ENCODE measurements at places on chromosomes 12 and 14. TPM values are rescaled to one million over a fixed set of nuclear protein-coding genes. Genes with fewer than 3 reads are reported as not detected.

GRCh38 chr12:96698521-96698920 lies 208.5 kb upstream of the NEDD1 start:
- no peak for DNase-seq

DNA sequence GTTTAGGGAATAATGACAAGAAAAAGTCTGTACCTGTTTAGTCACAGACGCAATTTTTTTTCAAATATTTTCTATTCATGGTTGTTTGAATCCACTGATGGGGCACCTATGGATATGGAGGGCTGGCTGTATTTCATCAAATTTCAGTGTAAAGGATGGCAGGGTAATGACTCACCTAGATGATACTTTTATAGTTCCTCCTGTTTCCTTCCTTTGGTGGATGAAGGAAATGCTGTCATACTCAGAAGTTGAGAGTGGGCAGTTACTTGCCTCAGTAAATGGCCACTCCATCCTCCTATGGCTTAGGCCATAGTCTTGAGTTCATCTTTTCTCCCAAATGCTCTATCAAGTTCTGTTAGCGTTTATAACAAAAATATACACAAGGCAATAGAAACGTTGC lies 18.9 kb upstream of the C12orf71 start:
- DNase-seq: no peak

MYH6 gene
- not detected for total RNA-seq

MYF6 gene
- total RNA-seq: not detected

GRCh38 chr12:40693207-40693821 lies 1.1 kb downstream of the CNTN1 start:
- peak; percentile 33 for DNase-seq

- DNase-seq: no peak
Measured at GRCh38 chr12:89117448-89118034, 234.8 kb downstream of the DUSP6 start.

MANSC4 gene
- total RNA-seq: 3.9 TPM

DNA sequence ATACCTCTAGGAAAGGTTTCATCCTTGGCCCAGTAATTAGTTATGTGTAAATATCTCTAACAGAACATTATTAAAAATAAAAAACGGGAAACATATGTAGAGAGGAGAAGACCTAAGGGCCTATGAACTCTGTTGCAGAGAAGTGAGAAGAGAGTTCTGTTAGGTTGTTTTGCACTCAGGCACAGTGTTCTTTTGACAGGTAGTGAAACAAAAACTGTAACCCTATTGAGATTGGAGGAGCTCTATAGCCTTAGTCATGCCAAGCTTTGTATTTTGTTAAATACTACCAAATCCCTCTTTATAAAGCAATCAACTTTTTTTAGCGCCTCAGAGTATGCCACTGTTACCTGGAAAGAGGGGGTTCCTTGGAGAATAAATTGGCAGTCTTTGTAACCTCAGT lies 77.6 kb downstream of the CNTN1 start:
- DNase-seq: no peak

DNA sequence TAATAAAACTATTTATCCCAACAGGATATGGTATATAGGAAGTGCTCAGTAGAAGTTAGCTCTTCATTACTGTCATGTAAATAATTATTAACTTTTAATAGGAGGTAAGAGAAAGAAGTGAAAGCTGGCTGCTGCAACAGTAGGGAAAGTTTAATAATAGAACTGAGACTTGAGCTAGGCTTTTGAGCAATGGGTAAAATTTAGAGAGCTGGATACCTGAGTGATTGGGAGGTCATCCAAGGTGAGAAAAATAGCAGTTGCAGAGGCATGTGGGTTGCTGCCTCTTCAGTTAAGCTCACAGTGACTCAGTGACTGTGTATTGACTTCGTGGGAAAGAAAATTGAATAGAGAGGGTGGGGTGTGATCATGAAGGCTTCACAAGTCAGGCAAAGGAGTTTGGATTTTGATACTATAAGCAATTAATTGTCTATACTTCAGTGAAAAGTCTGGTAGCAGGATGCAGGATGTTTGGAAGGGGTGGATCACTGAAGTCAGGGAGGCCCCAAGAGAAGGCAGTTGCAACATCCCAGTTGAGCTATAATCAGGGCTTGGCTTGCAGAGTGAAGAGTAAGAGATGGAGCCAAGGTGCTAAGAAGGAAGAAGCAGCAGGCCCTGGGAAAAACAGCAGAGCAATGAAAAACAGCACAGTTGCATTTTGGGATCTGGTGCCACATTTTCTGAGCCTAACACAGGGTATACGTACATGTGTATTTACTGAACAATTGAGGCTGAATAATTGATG lies 172.0 kb upstream of the FRMD6 start:
- peak; percentile 78 for DNase-seq

GRCh38 chr12:129966146-129966995 lies 62.5 kb upstream of the TMEM132D start:
- peak; percentile 82 for DNase-seq

SLC17A8 gene
- 1.7 TPM for total RNA-seq

- DNase-seq: no peak
Measured at GRCh38 chr12:3206536-3207072, 129.4 kb downstream of the TSPAN9 start.

DNA sequence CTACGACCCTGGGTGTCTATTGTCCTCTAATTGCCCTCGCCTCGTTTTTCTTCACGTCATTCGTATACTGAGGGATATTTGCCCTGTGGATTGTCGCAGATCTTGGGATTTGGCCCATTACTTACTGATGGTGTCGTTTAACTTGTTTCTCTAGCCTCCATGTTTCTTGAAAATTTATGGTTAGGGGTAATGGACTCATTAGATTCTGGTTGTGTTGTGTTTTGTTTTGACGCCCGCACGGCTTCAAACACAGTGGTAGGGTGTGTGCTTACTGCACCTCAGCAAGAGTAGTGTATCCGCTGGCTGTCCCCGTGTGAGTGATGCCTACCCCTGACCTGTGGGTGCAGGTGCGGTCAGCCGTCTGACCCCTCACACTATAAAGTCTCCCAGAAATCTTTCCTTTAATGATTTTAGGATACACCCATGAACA lies 874 bp upstream of the RNU6-8 start:
- DNase-seq: peak; percentile 44

- no peak for DNase-seq
Measured at GRCh38 chr12:118850244-118850825, 131.0 kb upstream of the SRRM4 start.

DNA sequence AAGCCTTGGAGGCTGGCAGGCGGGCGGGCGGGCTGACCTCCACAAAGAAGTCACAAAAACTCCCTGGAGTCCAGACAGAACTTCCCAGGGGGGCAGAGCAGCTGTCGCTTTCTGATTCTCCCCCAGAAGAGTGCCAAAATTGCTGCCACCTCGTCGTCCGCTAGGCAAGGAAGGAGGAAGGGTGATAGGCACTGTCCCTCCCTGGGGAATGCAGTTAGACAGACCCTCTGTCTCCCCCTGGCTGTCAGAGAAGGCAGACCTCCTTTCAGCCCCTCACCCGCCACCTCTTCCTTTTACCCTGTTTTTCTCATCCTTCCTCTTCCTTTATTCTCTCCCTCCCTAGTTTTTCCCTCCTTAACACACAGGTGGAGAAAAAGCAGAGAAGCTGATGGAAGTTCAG lies 18.7 kb downstream of the GRIN2B start:
- no peak for DNase-seq

KLHL33 gene
- 6.3 TPM for total RNA-seq

- DNase-seq: no peak
Measured at GRCh38 chr14:88825503-88825902, 1.1 kb downstream of the TTC8 start.

DNA sequence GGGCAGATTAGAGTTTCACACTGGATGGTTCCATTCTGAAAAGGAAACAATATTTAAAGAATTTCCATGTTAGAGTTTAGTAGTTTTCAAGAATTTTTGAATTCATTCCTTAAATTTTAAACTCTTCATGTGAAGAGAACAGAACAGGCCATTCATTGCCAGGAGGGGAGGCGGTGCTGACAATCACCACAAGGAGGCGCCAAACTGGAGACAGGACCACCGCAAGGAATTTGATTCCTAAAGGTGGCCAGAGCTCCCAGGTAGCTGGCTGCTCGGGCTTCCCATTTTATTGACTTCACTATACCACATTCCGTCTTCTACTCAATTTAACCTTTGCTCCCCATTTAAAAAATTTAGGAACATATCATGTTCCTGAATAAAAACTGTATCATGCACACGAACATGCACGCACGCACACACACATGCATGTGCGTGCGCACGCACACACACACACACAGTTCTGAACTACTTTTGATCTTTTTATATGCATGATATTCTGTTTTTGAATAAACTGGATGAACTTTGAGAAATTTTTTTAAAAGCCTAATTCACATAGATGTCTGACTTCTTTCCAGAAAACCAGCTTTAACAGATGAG lies 101.2 kb downstream of the NELL2 start:
- DNase-seq: no peak

DNA sequence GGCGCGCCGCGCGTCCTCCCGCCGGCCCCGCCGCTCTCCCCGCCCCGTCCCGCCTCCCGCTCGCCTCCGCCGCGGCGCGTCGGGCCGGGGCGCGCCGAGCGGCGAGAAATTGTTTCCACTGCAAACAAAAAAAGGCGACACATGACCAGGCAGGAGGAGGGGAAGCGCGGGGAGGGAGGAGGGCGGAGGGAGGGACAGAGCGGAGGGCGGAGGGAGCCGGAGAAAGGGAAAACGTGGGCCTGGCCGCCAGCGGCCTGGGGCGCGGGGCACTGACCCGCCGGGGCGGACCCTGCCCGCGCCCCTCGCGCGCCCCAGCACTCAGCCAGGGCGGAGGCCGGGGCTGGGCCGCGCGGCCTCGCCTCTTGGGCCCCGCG lies at the start of gene FOXN3:
FOXN3 (minus strand) TSS at position 143 of the 374 bp plus-strand sequence. CDS start 4,757 bp downstream, outside the sequence.
- DNase-seq: peak; percentile 95

DPF3 gene
- 4.6 TPM for total RNA-seq

DNA sequence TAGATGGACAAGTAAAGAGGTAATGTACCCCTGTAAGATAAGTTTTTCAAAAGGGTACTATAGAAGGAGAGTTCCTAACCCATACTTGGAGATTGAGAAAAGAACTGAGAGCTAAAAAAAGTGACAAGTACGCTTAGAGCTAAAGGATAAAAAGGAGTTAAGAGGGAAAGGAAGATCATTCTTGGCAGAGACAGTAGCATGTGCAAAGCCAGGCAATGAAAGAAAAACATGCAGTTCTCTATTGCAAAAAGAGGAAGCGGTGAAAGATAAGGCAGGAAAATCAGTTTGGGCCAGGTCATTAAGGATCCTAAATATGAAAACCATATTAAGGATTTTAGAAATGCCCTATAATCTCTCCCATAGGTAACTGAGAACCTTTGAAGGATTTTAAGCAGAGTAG lies 500.4 kb upstream of the GARIN6 start:
- peak; percentile 11 for DNase-seq

CMA1 gene
- not detected for total RNA-seq

GRCh38 chr12:16385782-16386646 lies 38.6 kb downstream of the MGST1 start:
- peak; percentile 90 for DNase-seq

DNA sequence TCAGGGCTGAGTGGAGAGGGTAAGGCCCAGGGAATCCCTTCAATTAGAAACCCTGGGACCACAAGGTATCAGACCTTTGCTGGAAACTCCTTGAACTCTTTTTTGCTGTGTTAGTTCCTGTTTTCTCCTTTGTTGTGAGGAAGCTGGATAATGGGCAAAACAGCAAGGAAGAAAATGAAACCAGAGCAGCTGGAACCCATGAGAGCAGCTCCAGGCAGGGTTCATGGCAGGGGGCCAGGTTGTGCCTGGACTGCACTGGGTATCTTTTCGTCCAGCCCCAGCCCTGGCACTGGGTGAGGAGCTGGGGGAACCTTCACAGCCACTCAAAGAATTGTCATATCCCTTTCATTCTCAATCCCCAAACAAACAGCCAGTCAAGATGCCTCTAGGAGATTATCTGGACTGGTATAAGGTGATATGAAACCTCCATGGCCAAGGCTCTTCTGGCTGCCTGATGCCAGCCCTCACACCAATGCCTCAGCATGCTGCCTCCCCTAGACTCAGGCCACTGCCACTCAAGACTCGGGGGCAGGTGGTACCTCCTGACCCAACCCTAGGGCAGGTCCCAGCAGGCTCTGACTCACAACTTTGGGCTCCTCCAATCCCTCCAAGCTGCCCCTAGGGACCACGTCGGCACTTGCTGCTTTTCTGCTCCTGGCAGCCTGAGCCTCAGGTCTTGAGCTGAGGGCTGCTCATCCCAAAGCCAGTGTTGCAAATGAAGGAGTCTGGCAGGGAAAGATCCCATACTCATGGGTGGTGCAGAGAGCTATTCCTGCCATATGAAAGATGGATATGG lies 16.5 kb downstream of the FAM186B start:
- no peak for DNase-seq

MGP gene
- 434 TPM for total RNA-seq

- no peak for DNase-seq
Measured at GRCh38 chr12:15928346-15928745, 17.2 kb downstream of the DERA start.

GRCh38 chr12:61009192-61009591 lies 1251.0 kb upstream of the USP15 start:
- DNase-seq: no peak

DNA sequence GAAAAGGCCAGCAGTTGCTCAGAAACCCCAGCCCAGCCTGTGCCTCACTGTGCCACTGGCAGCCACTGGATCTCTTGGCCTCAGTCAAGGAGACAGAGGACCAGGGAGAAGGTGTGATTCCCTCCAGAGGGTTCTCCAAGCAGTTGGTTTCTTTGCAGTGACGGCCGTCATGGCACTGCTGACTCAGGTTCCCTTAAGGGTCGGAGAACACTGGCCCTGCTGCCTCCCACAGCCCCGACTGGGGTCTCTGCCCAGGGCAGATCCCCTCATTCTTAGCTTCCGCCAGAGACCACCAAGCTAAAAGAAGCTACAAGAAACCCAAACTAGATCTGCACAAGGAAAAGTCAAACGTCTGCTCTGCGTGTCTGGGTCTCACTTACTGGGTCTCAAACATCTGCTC lies 16.4 kb downstream of the TSPAN11 start:
- DNase-seq: no peak

SLC8A3 gene
- 2.9 TPM for total RNA-seq

- DNase-seq: no peak
Measured at GRCh38 chr14:91931478-91932088, 15.9 kb downstream of the FBLN5 start.

DNA sequence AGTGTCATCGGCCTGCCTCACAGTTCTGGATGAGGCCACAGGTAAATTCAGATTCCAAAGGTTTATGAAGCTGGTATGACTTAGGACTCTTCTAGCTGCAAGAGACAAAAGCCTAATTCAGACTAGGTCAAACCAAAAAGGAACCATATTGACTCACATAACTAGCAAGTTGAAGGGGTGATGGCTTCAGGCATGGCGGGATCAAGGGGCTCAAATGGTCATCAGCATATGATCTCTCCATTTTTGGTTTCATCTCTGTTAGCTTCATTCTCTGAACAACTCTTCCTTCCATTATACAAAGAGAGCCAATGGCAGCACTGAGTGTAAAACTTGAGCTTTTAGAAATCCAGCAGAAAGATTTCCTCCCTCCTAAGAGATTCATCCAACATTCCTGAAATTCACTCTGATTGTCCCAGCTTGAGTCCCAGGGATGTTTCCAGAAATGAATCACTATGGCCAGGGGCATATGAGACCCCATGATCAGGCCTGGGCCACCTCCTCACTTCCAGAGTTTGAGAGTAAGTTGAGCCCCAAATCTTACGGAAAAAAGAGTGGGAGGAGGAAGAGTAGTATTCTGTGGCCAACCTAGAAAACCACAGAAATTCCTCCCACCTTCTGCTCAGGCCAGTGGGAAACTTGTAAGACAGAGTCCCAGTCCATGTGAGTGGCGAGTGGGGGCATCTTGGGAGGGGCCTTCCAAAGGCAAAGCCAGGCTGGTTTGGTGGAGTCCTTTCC lies 2.0 kb upstream of the MAP1LC3B2 start:
- DNase-seq: no peak

Measured in umbilical cord (tissue), 2 donors.